ENCODE measurements at places on chromosomes 11 and 22.

DNA sequence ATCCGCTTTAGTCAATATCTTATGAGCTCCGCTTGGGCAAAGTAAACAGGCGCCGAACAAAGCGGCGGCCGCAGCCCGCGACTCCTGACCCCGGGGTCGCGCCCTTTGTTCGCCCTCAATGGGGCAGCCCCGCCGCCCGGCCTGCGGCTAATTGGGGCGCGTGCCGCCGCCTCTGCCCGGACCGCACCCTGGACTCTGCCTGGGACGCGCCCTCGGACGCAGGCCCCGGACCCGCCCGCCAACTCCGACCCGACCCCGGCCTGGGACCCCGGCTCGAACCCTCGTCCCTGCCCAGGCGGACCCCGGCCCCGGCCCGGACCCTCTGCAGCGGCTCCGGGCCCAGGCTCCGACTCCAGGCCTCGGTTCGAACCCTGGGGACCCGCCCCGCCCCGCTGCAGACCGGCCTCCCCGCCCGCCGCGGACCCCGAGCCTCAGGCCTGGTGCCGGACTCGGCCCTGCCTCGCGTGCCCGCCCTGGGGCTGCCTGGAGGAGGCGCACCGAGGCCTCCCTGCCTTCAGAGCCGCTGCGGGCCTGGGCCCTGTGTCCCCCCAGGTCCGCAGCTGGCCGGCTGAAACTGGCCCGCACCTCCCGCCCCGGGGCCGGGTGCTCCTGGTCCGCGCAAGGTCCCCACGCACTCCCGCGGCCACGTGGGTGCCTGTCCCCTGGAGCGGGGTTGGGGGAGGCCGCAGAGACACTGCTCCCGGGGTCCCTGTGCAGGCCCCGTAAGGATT, 84.7 kb upstream of the WNT7B start:
- DNase-seq = peak; percentile 17

- no peak for DNase-seq
These were observed 832.5 kb downstream of the TBC1D22A start for GRCh38 chr22:47594836-47595521.

DNA sequence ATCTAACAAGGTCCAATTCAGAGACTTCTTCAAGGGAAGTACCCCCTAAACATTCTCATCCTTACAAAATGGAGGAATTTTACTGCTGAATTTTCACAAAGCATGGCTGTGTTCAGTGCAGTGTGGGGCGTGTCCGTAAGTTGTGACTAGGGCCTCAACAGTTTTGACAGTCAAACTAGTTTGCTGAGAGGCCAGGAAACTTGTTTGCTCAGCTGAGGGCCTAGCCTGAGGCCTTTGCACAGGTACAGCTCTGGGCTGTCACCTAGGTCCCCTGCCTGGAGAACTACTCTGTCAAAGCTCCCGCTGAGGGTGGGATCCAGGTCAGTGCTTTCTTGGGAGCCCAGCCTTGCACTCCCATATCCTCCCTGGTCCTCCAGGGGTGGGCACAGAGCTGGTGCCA, 27.9 kb downstream of the TCP11L1 start:
- DNase-seq = no peak

DNA sequence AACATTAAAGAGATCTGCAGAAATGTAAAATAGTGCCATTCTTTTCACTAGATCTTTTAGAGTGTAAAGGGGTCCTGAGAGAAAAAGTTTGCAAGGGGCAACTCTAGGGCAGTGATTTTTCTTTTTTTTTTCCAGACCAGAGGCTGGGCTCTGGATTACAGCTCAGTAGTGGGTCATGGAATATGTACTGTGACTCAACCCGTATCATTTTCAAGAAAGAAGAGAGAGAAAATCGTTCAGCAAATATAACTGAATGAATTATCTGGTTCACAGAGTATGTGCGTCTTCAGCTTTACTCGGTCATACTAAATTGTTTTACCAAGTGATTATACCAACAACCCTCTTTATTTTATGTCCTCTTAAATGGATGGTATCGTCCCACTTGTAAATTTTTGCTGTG, 3.8 kb downstream of the CEP57 start:
- no peak for DNase-seq

DNA sequence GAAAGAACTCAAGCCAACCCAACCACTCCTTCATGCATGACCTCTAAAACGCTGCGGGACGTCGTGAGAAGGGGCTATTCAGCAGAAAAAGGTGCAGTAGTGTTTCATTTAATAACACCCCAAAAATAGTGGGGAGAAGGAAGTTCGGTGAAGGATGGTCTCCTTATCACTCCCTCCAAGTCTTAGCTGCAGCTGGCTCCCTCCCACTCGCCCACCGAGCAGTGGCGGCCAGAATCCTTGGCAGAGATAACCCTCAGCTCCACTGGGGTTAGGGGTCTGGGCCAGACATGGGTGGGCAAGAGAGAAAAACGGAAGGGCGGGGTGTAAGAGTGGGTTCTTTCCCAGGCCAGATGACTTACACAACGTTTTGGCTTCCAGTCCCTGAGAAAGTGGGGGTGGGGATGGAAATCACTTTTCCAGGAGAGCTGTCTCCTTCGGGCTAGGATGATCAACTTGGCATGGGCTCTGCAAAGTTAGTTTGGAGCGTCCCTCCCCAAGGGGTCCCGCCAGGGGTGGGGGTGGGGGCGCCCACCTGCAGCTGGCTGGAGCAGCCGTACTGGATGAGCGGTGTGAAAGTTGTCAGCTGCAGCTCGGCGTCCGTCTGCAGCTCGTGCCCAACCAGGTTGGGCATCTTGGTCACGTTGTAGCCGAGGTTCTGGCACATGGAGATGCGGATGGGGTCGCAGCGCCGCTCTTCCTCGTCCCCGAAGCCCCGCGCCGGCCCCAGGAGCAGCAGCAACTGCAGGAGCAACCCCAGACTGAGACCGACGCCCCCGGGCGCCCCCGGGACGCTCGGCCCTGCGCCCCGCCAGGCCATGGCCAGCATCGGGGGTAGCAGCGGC, 705 bp downstream of the FZD4 start:
- no peak for DNase-seq

GRCh38 chr11:26928582-26928981, 65.3 kb upstream of the FIBIN start:
- DNase-seq = no peak

- no peak for DNase-seq
These were observed 70.1 kb downstream of the PDE3B start for GRCh38 chr11:14713496-14714244.

DNA sequence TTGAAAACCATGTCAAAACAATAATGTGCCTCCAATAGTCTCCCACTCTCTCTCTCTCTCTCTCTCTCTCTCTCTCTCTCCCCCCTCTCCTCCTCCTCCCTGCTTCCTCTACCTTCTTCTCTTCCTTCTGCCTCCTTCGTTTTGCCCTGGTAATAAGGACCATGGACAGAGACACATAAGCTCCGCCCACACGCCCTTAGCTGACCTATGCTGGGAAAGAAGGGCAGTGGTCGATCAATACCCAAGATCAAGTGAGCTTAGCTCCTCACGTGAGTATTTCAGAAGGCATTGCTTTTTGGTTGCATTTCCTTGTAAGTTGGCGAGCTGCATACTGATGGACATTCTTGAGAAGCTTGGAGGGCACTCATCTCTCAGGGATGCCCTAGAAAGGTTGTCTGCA, 194.8 kb downstream of the MIAT start:
- DNase-seq = no peak

DNA sequence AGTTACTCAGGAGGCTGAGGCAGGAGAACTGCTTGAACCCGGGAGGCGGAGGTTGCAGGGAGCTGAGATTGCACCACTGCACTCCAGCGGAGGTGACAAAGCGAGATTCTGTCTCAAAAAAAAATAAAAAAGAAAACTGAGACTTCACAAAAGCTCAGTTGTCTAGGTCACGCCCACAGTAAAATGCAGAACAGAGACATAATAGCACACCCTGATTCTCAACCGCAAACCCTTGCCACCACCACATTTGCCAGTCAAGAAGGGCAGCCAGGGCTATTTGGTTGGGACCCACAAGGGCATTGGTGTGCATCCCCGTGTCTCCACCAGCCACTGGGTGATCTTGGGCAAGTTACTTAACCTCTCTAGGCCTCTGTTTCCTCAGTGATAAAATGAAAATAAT, 25.4 kb downstream of the CREB3L1 start:
- no peak for DNase-seq

- DNase-seq = no peak
These were observed 40.6 kb downstream of the PARVA start for GRCh38 chr11:12417691-12418611.

DNA sequence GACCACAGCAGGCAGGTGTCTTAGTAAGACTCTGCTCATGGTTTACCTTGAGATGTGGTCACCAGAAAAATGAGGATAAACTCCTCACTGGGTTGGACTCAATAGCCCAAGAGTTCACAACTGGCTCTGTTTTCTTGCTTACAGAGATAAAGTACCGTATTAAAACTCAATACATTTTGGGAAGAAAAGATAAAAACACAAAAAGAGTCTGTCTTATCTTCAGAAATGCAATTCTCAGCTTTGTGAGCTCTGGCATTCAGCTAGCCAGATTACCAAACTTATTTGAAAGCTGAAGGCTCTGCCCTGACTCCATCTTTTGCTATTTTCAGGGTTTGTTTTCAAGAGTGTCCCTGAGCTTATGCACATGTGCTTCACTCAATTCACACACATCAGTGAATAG, 75.4 kb downstream of the PHF21A start:
- no peak for DNase-seq

DNA sequence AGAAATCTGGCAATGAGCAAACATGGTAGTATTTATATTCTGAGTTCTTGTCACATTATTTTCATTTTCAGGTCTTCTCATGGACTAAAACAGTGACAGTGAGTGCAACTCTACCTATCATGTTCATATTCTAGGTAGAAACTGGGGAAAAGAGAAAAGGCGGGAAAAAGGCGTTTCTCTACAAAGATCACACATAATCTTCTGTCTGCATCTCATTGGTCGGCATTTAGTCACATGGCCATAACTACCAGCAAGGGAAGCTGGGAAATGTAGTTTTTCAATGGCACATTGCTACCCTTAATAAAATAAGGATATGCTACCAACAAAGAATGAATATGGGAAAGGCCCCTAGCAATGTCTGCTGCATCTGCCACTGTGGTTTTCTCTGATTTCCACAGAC, 57.6 kb upstream of the B3GAT1 start:
- no peak for DNase-seq

- DNase-seq = no peak
These were observed 188.2 kb upstream of the TBCEL start for GRCh38 chr11:120835601-120836228.

DNA sequence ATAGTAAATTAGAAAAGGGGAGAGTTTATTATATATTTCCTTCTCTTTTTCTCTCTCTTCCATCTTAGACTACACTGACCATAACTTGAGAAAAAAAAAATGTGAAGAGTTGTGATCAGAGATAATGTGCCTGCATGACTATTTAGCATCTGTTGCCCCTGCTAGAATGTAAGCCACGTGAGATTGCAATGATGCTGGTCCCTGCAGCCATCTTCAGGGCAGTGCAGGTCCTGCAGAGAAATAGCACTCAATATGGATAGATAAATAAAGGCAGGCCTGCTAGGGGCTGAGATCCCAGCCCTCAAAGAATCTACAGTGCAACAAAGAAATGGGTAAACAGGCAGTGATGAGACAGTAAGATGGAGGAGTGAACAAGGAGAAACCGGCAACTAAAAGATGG, 7.8 kb upstream of the DKK3 start:
- DNase-seq = no peak

DNA sequence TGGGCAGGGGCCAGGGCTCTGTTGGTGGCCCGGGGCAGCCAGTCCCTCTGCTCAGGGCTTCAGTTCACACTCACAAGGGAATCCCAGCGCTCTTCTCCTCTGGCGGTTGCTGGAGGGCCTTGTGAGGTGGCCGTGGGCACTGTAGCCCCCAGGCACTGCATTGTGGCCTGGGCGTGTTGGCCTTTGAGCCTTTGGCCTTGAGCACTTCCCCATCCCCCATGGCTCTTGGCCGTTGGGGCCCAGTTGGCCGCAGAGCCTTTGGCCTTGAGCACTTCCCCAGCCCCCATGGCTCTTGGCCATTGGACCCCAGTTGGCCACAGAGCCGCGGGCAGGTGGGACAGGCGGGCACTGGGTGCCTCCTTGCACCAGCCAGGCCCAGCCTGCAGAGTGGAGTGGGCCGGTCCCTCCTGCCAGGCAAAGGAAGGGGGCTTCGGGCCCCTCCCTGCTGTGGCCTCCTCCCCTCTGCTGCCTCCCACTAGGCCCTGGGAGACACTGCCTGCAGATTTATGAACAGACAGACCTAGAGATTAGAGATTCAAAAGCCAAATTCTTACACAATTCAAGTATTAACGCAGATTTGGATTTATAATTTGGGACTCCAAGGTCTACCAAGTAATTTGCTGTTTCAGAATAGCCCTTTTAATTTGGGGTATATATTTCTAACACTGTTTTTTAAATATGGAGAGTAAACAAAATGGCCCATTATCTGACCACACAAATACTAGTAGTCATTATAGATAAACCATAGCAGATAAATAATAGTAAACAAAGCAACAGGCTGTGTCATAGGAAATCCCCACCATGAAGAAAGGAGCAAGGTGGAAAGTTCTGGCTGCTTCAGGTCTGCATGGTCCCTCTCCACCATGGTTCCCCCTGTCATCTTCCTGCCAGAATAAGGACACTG, 18.2 kb upstream of the TXNRD2 start:
- DNase-seq = no peak

- DNase-seq = no peak
These were observed 15.0 kb downstream of the SLC43A1 start for GRCh38 chr11:57500515-57500914.

- no peak for DNase-seq
These were observed 21.9 kb downstream of the TPBGL start for GRCh38 chr11:75262436-75262835.

DNA sequence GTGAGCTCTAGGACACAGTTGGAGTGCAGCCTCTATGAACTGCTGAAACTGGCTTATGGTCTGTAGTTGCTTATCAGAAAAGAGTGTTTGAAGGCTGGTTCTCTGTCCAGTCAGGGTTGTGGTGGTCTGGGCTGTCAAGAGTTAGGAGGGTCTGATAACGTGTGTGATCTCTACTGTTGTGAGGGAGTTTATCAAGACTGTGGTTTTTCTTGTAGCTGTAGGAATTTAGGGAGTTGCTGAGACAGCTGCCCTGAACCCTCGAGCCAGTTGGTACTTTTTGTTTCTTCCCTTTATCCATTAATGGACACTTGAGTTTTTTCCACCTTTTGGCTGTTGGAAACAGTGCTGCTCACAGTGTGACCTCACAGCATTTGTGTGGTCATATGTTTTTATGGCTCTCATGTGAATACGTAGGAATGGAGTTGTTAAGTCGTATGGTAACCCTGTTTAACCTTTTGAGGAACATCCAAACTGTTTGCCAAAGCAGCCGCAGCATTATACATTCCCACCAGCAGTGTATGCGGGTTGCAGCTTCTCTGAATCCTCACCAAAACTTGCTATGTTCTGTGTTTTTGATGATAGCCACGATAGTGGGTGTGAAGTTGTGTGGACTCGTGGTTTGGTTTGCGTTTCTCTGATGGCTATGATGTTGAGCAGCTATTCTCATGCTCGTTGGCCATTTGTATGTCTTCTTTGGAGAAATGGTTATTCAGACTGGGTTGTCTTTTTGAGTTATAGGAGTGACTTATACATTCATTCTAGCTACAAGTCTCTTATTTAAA, 20.9 kb upstream of the DGCR8 start:
- no peak for DNase-seq

DNA sequence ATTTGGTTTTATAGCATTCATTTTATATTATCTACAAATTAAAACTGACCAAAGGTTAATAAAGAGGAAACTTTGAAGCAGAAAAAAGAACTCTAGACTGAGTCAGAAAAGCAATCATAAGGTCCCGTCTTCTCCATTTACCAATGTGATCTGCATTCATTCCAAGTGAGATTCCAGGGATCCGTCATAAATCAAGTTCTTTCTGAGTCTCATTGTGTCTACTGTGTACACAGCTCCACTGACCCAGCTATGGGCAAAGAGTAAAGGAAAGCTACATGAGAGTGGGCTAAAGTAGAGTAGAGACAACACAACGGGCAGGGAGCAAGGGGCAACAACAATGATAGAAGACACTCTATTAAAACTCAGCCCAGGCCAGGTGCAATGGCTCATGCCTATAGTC, 15.3 kb downstream of the FAM168A start:
- no peak for DNase-seq

All from activated CD4-positive, CD25-positive, alpha-beta regulatory T cell treated with anti-CD3 and anti-CD28 coated beads, Interleukin-2, amount 50 U/mL, for 72 hours (primary cell).